ENCODE measurements at places on chromosomes 7 and 10.

GRCh38 chr7:106522696-106523095 lies 138.3 kb downstream of the CCDC71L start:
- no peak for DNase-seq

DNA sequence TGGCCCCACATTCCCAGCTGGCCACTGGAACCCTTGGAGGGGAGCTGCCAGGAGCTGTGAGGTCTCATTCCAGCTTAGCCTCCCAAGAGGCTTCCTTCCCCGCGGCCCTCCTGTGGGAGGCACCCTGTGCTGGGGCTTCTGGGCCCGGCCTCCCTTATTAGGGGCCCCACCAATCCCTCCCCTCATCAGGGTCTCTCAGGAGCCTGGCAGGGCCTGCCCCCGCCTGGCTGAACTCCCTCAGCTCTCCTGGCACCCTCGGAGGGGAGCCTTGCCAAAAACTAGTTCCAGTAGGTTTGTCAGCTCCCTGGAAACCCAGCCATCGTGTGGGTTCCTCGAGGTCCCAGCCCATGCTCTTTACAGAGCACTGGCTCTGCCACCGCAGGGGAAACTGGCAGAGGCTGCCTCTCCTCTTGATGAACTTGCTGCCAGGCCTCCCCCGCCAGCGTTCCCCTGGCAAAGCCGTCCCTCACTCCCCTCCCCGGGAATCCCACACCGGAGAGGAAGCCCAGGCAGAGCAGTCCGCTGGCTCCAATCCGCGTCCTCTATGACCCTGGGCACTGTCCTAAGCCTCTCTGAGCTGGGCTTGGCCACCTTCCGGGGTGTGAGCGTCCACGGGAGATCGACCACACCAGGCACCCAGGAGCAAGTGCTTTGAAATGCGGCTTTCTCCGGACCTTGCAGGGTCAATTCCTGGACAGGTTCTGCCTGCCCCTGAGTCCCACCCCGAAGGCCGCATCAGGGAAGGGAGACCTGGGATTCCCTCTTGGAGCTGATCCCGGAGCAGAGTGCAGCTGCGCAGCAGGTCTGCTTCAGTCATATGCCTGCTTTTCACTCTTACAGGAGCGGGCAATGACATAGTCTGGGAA lies 139.8 kb downstream of the ARHGAP22 start:
- no peak for DNase-seq

DNA sequence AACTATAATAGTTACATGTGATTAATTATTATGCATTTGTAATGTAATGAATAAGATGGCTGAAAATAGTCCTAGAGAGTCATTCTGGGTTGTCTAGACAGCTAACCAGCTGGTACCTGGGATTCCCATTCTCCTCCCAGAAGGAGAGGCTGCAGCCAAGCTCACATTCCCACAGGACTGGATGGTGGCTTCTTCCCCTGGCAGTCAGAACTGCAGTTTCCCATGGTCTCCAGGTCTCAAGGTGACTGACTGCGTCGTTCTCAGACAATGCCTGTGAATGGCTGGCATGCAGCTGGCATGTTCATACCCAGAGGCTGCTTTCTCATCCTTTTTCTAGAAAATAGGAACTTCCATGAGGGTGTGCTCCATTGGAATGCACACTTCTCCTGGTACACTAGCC lies 21.3 kb downstream of the TAS2R16 start:
- DNase-seq: no peak

GRCh38 chr7:132609222-132609621 lies 33.0 kb upstream of the PLXNA4 start:
- peak; percentile 32 for DNase-seq

GRCh38 chr7:38323156-38323555 lies 49.7 kb upstream of the TARP start:
- no peak for DNase-seq

All from fibroblast of skin of right biceps (primary cell).